ENCODE measurements at places on chromosomes 1 and 21. TPM values are rescaled to one million over a fixed set of nuclear protein-coding genes. Genes with fewer than 3 reads are reported as not detected.

DNA sequence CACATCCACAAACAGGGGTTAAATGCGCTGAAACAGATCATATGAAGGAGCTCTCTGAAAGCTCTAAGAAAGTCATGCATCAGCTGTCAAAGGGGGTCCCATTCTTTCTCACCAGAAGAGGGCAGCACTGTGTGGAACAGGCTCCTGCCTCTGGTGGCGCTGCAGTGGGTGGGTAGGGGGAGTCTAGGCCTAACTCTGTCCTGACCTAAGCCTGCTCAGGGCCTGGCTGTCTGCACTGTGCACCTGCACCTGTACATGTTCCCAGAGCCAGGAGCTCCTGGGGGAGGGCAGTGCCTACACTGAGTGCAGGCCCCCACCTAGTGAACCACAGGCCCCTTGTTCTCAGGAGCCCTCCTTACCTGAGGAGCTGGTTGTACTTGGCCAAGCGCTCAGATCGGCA, 16.0 kb downstream of the ENO1 start:
- DNase-seq = no peak

DNA sequence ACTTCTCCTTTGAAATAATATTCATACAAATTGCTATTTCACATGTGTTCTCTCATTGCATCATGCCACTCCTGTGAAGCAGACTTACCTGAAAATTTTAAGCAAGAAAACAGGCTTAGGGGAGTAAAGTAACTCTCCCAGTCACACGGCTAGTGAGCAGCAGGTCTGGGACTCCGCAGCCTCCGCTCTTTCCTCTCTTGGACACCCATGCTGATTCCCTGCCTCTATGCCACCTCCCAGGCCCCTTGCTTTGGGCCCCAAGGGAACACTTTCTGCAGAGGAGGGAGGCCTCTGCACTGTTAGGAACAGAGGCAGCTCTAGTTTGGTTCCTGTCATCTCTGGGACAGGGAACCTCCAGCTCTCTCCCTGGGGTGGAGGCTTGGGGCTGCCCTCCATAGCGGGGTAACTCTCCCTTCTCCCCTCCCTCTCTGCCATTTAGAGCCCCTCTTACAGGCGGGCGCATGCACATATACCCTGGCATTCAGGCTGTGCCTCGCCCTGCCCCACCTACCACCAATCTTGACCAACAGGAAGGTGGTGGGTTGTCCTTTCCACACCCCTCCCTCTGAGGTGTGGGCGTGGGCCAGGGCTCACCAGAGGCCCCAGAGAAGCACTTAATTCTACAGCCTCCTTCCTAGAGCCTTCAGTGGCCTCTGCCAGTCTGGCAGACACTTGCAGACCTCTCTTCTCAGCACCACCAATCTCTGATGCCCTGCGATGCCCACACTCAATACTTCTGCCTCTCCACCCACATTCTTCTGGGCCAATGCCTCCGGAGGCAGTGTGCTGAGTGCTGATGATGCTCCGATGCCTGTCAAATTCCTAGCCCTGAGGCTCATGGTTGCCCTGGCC, at the start of gene RXFP4:
Gene RXFP4, plus strand, starts transcription at position 646 of the 852 bp plus-strand sequence. Its CDS starts 72 bp downstream, at position 718.
- no peak for DNase-seq

DNA sequence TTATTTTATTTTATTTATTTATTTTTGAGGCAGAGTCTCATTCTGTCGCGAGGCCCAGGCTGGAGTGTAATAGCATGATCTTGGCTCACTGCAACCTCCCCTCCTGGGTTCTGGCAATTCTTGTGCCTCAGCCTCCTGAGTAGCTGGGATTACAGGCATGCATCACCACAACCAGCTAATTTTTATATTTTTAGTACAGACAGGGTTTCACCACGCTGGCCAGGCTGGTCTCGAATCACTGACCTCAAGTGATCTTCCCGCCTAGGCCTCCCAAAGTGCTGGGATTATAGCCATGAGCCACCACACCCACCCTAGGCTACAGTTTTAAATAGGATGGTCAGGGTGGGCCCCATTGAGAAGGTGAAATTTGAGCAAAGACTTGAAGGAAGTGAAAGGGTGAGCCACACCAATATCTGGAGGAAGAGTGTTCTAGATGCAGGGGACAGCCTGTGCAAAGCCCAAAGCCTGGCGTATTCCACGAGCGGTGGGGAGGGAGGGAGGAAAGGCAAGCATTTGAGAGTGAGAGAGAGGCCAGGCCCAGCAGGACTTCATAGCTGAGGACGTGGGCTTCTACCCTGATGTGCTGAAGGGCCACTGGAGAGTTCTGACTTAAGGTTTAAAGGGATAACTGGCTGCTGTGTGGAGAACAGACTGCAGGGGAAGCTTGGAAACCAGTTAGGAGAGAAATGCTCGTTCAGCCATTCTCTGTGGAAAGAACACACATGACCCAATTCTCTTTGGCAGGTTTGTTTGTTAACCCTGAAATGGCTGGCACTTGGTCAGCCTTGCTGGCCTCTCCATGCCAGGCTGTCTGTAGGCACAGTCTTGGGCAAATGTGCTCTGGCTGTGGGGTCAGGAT, 62.6 kb upstream of the FAM20B start:
- DNase-seq = no peak

DNA sequence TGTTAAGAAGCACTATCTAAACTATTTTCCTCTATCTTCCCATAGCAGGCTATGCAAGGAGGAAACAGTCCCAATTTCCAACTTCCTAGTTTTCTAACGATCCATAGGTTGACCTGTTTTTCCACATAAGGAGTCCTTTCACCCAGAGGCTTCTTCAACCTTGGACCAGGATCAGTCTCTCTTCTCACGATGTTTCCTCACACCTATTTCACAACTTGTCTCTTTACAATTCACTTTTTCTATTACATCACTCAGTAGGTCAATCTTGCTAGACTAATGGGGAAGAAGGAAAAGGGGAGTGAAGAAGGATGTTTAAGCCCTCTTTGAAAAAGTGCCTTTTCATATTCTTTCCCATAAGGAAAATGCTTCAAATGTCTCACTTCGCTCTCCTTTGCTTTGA, 15.9 kb downstream of the PALMD start:
- DNase-seq = no peak

DNA sequence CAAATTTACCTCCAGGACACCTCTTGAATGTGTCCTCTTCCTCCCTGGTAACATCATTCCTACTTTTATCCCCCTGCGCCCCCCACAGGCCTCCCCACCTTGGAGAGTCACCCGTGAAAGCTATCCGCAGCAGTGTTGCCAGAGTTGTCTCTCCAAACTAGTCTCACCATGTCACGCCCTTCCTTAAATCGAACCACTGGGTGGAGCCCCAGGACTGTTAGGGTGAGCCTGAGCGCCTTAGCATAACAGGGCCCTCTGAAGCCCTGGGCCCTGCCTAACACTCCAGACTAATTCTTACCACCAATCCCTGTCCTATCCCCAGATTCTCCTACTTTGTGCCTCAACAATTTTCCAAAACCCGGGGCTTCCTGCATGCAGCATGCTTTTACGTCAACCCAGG, 35.0 kb downstream of the HSD3B2 start:
- DNase-seq = no peak

DNA sequence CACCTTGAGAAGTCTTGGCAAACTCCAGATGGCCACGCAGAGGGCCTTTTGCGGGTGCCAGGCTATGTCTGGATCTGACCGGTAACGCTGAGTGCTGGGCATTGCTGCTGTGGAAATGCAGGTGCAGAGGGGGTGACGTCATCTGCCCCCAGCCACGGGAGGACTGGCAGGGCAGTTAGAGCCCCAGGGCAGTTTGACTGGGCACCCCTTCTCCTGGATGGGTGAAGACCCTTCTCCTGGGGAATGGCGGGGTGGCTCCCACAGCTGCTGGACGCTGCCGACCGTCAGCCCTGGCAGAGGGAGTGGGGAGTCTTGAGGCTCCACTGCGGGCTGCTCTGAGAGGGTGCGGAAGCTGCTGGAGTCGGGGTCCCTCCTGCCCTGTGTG, 12.6 kb upstream of the EDN2 start:
- no peak for DNase-seq

DNA sequence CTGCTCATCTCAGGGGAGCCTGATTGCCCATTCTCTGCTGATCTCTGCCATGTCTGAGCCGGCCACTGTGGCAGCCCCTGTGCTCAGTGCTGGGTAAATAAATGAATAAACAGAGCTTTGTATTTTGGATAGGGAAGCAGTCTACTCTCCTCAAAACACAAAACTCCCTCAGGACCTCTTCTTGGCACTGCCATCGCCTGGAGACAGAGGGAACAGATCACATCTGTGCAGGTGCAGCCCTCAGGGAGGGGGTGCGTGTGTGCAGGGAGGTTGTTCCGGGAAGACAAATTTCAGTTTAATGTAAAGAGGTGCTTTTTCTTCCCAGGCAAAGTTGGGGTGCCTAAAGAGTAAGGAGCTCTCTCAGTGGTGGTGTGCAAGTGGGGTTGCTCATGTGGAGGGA, 7.7 kb upstream of the FAM167B start:
- no peak for DNase-seq

Gene PTGS2
- total RNA-seq = 26.4 TPM

Gene SEMA4A
- 63.9 TPM for total RNA-seq

Gene ANGPTL1
- total RNA-seq = 9.6 TPM

Gene NOTCH2NLA
- total RNA-seq = 73.4 TPM

Gene PLCH2
- total RNA-seq = 4.9 TPM

Data from upper lobe of left lung (tissue), 6 donors.